AG08396 (cell line): ENCODE measurements at places on chromosomes 6 and 20.
A peak's percentile ranks its signal among the peaks of the same experiment; 100 is the strongest.

DNA sequence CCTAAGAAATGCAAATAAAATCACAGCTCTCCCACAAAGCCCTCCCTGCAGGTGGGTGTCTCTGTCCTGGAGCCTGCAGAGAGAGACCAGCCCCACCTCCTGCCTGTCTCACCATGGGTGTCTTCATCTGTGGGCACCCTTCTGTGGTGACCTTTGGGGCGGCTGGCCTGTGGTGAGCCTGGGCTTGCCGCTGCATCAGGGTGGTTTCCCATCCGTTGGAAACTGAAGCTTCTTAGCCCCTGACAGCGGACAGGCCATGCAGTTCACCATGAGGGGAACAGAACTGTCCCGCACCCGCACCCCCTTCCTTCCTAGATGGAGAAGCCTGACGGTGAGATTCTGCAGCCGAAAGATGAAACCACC is 42.3 kb upstream of the FRMD1 start:
- no peak for DNase-seq

- DNase-seq: no peak
Measured at GRCh38 chr20:46564241-46564957, 13.9 kb upstream of the OCSTAMP start.

- no peak for DNase-seq
Measured at GRCh38 chr20:33401921-33402369, 626 bp upstream of the CDK5RAP1 start.

DNA sequence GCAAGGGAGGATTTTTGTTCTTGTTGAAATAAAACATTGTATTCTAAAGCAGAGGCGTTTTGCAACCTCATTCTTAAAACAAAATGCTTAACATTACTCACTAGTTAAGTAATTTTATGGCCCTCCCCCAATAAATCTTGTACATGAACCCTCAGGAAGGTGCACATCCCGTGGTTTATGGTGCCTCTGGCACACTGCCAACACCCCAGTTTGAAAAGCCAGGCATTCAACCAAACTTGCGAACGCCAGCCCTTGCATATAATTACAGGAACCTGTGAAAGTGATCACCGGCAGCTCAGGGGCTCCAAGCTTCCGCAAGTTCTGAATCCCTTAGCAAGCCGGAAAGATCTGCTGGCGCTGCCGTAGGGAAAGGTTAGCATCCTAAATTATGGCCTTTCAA is 1109.0 kb upstream of the FLRT3 start:
- no peak for DNase-seq

DNA sequence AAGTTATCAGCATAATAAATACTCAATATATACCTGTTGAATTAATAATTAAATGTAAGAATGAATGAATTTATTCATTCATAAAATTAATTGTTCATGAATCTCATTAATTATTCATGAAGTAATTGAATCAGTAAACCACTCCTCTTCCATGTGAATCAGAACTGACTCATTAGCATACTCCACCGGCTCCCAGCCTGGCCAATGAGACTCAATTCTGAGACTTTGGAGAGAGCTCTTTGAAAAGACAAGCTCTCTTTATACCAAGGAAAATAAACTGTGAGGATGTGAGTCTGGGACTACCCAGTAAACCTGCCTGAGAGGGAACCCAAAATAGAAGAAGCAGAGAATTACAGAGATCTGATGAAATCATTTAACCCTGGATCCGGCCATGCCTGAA is 8.4 kb upstream of the SLC2A10 start:
- no peak for DNase-seq

GRCh38 chr20:52289956-52290565 is 98.5 kb upstream of the ZFP64 start:
- DNase-seq: no peak

DNA sequence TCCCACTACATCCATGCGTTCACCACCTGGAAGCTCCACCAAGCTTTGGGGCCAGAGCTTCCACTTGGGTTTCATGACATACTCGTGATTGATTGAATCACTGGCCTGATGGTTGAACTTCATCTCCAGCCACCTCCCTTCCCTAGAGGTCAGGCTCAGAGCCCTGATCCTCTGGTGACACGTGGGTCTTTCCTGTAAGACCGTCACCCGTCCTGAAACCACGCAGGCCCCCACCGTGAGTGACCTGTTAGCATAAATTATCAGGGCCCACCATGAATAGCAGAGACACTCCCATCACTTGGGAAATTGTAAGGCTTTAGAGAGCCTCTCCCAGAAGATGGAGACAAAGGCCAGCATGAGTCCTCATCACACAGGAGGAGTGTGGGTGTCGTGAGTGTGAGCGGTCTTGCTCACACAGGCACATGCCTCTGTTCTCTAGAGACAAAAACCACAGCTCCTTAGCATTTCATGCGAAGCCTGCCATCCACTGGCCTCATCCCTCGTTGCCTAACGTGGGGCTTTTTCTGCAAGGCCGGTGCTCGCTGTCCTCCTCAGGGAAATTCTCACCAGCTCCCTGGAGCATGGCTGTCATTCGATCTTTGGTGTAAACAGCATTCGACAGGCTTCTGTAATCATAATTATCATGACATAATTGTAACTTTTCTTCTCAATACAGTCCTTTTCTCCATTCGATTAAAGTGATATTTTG is 65.1 kb upstream of the DUSP22 start:
- no peak for DNase-seq

- no peak for DNase-seq
Measured at GRCh38 chr6:157312757-157313156, 10.6 kb downstream of the TMEM242 start.

GRCh38 chr6:13988908-13989307 is 64.2 kb downstream of the RNF182 start:
- no peak for DNase-seq

- no peak for DNase-seq
Measured at GRCh38 chr20:57236813-57237584, 29.4 kb downstream of the BMP7 start.

GRCh38 chr6:46262928-46263706 is 92.3 kb upstream of the ENPP5 start:
- DNase-seq: no peak

- DNase-seq: no peak
Measured at GRCh38 chr6:27260369-27260768, 12.9 kb downstream of the PRSS16 start.

- no peak for DNase-seq
Measured at GRCh38 chr6:78231002-78231401, 578.2 kb downstream of the MEI4 start.

GRCh38 chr6:160986851-160987250 is 4.7 kb upstream of the MAP3K4 start:
- no peak for DNase-seq

GRCh38 chr6:137926207-137926731 is 59.2 kb downstream of the TNFAIP3 start:
- peak; percentile 70 for DNase-seq

- peak; percentile 85 for DNase-seq
Measured at GRCh38 chr6:26033085-26033940, 53.9 kb upstream of the HFE start.

- no peak for DNase-seq
Measured at GRCh38 chr6:46022106-46022948, 6.7 kb upstream of the CLIC5 start.

DNA sequence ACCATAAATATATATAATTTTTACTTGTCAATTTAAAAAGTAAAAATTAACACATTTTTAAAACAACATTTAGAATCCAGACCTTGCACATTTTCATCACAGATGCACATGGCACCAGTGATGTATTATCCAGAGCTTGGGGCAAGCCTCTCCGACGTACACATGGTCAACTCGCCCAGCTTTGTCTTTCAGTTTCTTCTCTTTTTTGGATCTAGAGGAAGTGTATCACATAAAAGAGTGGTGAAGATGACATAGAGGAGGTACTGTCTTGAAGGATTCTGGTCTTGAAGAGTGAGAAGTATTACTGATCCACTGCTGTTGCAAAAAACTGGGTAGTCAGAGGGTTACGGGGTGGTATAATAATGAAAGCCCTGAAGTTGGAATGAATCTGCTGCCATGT is 46.9 kb upstream of the TAB2 start:
- DNase-seq: no peak

DNA sequence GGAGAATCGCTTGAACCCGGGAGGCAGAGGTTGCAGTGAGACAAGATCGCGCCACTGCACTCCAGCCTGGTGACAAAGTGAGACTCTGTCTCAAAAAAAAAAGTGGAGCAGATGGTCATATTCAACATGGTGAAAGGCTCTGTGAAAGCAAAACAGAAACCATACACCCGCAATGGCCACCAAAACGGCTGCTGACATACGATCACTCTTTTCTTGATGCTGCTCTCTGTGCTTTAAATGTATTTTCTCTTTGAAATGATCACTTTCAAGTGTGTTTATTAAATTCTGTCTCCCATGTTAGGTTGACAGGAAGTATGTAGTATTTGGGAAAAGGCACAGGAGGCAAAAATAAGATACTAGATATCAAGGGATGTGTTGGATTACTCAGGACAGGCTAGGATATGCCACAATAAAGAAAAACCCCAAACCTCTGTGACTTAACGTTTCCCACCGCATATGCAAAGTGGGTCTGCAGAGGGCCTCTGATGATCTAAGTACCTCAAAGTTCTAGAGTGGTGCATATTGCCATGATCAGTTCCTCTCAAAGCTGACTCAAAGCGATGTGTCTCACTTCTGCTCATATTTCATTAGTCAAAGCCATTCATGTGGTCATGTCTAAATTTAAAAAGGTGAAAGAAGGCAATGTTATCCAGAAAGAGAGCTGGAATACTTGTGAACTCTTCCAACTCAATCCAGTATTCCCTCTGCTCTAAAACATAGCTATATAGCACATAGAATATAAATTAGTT is 155.1 kb upstream of the SOX4 start:
- no peak for DNase-seq

GRCh38 chr6:132359886-132360285 is 41.4 kb downstream of the MOXD1 start:
- DNase-seq: no peak

DNA sequence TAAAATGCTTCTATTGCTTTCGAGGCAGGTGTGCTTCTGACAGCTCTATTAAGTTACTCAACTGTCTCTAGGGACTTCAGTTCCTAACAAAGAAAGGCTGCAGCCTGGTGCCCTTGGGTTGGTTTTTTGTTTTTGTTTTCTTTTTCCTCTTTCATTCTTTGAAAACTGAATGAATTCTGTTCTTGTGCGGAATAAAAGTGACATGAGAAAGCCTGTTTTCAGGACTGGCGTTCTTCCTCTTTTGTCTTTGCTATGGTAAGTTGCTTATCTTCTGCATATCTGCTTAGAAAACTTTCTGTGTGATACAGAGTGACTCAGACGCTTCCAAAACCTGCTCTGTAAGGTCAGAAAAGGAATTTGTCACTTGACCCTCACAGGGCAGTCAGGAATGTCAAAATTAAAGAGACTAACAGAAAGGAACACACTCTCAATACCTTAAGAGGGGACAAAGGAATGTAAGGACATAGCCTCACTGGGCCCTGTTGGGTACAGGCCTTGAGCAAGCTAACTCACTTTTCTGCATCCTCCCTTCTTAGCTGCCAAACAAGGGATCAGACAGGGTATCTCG is 56.2 kb upstream of the NHSL1 start:
- no peak for DNase-seq

- no peak for DNase-seq
Measured at GRCh38 chr20:42429761-42430458, 759.8 kb downstream of the PTPRT start.

GRCh38 chr6:28081486-28081751 is 1.1 kb downstream of the ZNF165 start:
- DNase-seq: peak; percentile 13

GRCh38 chr20:53826597-53827291 is 233.1 kb upstream of the ZNF217 start:
- no peak for DNase-seq

- DNase-seq: peak; percentile 85
Measured at GRCh38 chr6:134589512-134589911, 271.6 kb upstream of the SGK1 start.

- DNase-seq: no peak
Measured at GRCh38 chr6:166343150-166343487, 774 bp upstream of the SFT2D1 start.

GRCh38 chr6:99761711-99762110 is 155.1 kb downstream of the PRDM13 start:
- DNase-seq: no peak

- no peak for DNase-seq
Measured at GRCh38 chr6:7249391-7249790, 63.6 kb downstream of the SSR1 start.

GRCh38 chr6:54194067-54194466 is 82.8 kb downstream of the MLIP start:
- peak; percentile 50 for DNase-seq

DNA sequence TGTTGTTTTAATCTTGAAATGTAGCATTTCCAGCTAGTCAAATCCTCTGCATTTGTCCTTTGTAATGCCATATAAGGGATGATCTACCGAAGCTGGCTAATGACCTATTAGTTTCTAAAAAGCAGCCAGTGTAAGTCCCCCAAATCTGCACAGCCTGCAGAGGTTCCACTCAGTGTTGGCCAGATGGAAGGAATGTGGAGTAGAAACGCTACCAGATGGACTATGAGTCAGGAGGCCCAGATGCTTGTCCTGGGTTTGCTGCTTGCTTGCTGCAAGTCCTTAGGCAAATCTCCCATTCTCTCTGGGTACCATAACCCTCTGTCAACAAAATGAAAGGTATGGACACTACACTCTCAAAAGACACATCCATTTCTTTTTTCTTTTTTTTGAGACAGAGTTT is 149.8 kb downstream of the BTBD9 start:
- peak; percentile 43 for DNase-seq

- DNase-seq: no peak
Measured at GRCh38 chr6:165186041-165186440, 123.4 kb downstream of the C6orf118 start.

- DNase-seq: no peak
Measured at GRCh38 chr20:8225658-8226057, 93.6 kb downstream of the PLCB1 start.

DNA sequence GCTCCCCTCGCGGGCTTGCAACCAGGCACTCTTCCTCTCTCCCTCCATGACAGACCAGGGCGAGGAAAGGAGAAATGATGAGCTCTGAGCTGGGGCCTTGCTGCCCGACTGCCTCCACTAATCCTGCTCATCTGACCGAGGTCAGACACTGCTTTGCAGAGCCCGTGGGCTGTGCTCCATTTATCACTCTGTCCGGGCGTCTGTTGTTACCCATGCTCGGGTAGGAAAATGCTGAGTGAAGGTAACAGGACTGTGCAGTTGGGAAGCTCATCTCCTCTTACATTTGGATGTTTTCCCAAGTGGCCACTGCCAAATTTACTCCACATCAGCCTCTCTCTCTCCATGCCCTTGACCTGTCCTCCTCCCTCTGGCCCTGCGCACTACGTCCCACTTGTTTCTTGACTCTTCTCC is 14.6 kb downstream of the RPS6KA2 start:
- DNase-seq: no peak

DNA sequence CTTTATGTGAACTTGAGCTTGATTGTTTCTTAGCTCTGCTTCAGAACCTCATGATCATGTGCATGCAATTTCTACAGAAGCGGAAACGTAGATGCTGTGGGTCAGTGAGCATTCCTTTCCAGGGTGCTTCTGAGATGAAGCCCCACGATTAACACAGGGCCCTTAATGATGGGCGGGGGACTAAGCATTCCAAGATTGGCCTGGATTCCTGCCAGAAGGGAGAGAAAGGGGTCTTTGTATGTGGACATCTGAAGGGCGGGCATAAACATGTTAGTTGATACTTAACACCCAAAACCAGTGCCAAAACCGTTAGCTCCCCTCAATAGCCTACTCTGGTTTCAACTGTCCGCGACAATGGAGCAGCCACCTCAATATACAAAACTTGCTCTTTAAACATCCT is 46.9 kb upstream of the POU3F2 start:
- no peak for DNase-seq

GRCh38 chr6:8830794-8831193 is 395.4 kb upstream of the SLC35B3 start:
- no peak for DNase-seq
